ENCODE measurements at places on chromosomes 12 and 14. TPM values are rescaled to one million over a fixed set of nuclear protein-coding genes. Genes with fewer than 3 reads are reported as not detected.

GRCh38 chr14:65239143-65239937 is 137.0 kb upstream of the MAX start:
- DNase-seq, result no peak

DNA sequence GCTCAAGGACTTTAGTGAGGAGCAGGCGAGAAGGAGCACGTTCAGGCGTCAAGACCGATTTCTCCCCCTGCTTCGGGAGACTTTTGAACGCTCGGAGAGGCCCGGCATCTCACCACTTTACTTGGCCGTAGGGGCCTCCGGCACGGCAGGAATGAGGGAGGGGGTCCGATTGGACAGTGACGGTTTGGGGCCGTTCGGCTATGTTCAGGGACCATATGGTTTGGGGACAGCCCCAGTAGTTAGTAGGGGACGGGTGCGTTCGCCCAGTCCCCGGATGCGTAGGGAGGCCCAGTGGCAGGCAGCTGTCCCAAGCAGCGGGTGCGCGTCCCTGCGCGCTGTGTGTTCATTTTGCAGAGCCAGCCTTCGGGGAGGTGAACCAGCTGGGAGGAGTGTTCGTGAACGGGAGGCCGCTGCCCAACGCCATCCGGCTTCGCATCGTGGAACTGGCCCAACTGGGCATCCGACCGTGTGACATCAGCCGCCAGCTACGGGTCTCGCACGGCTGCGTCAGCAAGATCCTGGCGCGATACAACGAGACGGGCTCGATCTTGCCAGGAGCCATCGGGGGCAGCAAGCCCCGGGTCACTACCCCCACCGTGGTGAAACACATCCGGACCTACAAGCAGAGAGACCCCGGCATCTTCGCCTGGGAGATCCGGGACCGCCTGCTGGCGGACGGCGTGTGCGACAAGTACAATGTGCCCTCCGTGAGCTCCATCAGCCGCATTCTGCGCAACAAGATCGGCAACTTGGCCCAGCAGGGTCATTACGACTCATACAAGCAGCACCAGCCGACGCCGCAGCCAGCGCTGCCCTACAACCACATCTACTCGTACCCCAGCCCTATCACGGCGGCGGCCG is 1.1 kb downstream of the PAX9 start:
- DNase-seq, result no peak

DNA sequence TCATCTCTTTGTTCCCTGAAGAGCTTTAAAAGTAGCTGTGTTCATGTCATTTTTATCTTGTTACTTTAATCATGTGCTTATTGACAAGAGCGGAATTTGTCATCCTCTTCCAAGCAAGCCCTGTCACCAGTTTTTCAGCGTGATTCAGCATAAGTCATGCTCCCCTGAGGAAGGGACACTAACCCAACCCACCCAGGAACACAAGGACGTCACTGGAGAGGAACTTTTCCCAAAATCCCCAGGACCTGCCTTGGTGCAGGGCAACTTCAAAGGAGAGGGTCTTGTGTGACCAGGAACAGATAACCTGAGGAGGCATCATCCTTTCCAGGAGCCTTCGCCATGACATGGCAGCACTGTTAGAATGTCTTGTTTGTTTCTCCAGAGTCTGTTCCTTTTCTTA is 107.1 kb upstream of the DIO3 start:
- no peak for DNase-seq

- DNase-seq, result no peak
Measured at GRCh38 chr12:119115296-119115905, 63.3 kb upstream of the HSPB8 start.

- no peak for DNase-seq
Measured at GRCh38 chr12:96132819-96133218, 61.4 kb upstream of the ELK3 start.

DNA sequence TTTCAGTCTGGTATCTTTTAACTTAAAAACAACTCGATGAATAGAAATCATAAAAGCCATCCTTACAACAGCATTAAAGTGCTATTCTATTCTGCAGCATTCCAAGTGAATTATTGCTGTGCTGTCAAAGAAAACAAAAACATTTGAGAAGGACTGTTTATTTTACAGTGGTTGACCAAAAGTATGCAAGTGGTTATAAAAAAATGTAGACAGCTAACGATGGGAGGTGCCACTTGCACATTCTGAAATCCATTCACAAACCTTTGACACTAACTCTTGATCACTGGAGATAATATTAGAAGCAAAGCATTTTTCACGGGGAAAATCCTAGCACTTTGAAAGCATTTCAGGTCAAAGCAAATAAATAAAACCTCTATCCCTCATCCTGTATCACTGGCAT is 55.6 kb downstream of the HMGA2 start:
- DNase-seq, result no peak

DNA sequence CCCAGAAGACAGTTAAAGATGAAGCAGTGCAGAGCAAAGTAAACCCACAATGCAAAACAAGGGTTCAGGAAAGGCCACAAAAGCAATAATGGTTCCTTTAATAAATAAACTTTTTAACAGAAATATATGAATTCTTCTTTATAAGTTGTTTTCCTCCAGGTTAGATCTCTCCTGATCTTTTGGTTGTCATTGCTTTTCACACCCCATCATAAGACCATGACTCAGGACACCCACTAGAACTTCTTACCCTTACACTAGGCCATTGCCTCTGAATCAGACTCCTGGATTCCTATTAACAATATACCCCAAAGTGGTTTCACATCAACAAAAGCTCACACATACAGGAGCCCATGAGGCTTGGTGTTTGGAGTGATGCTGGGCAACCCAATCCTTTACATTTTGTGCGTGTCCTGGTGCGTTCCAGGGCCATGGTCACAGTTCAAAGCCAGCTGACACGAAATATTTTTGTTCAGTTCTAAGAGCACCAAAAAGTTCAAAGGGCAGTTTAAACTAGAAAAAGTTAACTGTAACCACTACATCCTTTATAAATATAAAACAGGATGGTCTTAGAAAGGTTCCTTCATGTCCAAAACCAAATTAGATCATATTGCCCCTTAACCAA is 187.0 kb downstream of the EPS8 start:
- no peak for DNase-seq

DNA sequence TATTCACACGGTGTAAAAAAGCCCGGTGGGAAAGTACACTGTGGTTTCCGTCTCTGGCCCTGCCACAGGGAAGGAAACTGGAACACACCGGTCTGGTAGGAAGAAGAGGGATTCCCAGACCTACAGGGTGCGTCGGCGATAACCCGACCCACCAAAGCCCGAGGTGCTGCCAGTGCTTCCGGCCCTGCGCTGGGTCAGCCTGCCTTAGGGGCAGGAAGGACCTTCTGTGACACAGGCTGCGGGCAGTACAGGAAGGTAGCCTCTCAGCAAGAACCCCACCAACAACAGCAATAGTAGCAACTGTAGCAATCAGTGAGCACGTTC is 169.5 kb upstream of the FKBP4 start:
- DNase-seq, result no peak

GRCh38 chr14:70660967-70661893 is 19.5 kb downstream of the TTC9 start:
- DNase-seq, result no peak

- no peak for DNase-seq
Measured at GRCh38 chr14:90491911-90492531, 95.2 kb downstream of the CALM1 start.

DNA sequence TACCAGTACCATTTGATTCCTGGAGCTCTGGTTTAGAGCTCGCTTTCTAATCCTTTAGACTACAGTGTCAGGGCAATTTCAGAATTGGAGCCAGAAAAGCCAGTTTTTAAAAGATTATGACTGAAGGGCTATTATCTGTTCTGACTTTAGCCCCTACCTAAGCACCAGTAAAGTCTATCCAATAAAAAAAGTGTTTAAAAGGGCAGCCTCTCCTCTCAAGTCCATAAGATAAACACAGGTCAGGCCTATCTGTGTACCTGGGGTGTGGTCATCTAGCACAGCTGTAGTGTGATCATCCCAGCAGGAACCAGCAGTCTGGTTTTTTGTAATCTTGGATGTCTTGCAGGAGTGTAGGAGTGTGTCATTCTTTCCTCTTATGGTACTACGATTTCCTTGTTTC is 6.6 kb downstream of the APPL2 start:
- no peak for DNase-seq

GRCh38 chr14:32565256-32565655 is 236.2 kb downstream of the AKAP6 start:
- DNase-seq, result no peak

GRCh38 chr12:88839486-88839885 is 259.2 kb upstream of the KITLG start:
- no peak for DNase-seq

DNA sequence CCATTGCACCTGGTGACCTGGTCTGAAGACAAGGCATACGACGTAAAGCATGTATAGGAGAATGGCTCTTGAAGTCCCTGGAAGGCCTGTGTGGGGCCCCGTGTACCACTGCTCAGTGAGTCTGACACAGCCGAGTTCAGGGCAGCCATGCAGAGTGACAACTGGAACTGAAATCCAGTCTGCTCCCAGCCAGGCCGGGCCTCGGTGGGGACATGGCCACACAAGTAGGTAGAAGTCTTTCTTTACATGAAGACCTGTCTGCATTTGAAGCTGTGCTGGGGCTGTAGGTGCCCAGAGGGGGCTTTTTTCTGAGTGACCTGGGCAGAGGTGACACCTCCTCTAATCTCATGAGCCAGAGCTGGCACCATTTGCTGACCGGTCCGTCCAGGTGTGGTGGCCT is 35.7 kb downstream of the ADGRD1 start:
- no peak for DNase-seq

DNA sequence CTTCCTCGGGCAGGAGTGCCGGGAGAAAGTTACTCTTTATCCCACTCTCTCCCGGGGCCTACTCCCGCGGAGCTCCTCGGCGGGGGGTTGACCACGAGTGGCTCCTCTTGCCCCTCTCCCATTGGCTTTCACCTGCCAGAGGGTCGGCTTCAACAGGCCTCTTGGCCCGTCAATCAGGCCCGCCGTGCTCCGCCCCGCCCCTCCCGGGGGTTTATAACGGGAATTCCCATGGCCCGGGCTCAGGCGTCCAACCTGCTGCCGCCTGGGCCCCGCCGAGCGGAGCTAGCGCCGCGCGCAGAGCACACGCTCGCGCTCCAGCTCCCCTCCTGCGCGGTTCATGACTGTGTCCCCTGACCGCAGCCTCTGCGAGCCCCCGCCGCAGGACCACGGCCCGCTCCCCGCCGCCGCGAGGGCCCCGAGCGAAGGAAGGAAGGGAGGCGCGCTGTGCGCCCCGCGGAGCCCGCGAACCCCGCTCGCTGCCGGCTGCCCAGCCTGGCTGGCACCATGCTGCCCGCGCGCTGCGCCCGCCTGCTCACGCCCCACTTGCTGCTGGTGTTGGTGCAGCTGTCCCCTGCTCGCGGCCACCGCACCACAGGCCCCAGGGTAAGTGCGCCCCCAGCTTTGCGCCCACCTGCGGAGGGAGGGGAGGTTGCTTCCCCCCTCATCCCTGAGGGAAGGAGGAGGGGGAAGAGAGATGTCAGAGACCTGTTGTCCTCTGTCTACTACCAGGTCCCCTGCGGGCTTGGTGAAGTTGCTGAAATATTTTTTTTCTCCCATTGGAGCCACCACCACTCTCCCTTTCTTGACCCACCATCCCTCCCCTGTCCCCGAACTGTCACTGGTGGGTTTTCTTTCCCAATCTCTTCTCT is at the start of gene SMOC1:
Gene SMOC1 (plus strand): TSS at position 242 of the 869 bp plus-strand sequence. CDS start 263 bp downstream, at position 505.
- DNase-seq, result peak; percentile 18

- no peak for DNase-seq
Measured at GRCh38 chr12:116766285-116766684, 28.2 kb downstream of the RNFT2 start.

DNA sequence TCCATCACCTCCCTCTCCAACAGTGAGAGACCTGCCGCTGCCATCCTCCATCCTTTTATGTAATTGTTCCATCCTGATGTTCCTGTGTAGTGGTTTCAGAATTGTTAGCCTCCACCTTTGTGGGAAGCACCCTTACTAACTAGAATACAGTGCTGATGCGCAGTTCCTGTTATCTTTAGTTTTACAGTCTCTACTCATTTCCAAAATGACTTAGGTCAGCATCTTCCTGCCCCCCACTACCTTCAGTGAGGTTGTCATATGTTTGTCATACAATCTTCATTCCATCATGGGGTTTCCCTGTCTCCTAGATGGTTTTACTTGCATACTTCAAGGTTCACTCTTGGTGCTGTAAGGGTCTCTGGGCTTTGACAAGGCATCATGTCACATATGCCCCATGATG is 69.8 kb downstream of the EML1 start:
- no peak for DNase-seq

Gene IL22
- not detected for total RNA-seq

Gene ASIC1
- total RNA-seq, result not detected

Gene C12orf75
- total RNA-seq, result 91.9 TPM

Gene CDC42BPB
- total RNA-seq, result 121 TPM

Gene NPC2
- 406 TPM for total RNA-seq

Gene P3H3
- 66.1 TPM for total RNA-seq

Gene ADAMTS20
- total RNA-seq, result not detected

Gene KLRC2
- not detected for total RNA-seq
